ENCODE measurements at places on chromosomes 2 and 18.

- no peak for DNase-seq
Measured at GRCh38 chr2:45734952-45735351, 83.5 kb downstream of the PRKCE start.

DNA sequence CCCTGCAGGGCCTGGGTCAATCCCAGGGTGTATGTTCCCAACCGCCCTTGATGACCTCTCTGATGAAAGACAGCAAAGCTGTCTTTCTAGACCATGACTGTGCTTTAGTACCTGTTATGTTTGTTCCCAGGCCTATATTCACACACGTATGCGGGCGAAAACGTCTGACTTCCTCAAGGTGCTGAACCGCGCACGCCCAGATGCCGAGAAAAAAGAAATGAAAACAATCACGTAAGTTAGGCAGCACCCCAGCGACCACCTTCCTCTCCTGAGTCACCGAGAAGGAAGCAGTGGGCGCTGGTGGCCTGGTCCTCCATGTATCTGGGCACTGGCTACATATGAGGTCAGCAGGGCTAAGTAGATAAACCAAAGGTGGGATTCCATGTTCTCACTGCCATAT, 11.1 kb upstream of the GPBAR1 start:
- no peak for DNase-seq

DNA sequence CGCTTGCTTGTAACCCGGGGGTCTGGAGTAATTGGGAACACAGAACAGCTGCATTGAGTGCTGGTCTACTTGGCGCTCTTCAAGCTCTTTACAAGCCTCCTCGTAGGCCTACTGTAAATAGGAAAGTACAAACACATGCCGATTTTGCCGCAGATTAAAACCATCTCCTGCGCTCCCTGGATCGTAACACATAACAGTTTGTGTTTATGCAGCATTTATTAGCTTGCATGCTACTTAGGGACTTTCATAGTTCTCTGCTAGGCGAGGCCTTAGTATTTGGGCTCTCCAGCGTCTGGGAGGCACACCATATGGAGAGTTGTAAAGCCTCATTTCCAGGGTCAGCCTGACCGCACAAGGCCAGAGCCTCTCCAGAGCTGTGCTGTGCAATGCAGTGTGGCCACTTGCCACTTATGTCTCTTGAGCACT, 84.0 kb upstream of the HAAO start:
- DNase-seq, result no peak

GRCh38 chr2:143263066-143263625, 133.9 kb downstream of the ARHGAP15 start:
- DNase-seq, result no peak

DNA sequence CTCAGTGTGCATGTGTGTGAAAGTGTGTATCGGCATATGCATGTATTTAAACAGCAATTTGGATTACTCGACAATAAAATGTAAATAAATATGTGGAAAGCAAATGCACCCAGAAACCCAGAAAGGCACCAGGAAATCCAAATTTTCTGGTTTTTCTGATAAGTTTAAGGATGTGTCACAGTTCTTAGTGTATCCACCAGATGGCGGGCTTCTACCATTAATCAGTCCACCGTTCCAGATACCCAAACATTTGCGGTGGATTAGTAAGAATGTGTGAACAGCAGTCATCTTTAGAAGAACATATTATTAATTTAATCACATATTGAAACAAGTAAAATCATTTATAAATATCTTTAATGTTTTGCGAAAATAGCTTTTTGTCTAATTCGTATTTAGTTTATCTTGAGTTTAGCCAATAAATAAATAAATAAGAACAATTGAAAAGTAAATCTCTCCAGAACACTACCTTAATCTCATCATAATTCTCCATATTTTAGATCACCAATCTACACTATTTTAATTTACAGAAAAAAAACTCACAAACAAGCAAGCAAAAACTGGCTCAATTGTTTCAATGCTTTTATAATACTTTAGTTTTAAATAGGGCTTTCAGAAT, 298.9 kb downstream of the DSEL start:
- peak; percentile 27 for DNase-seq

GRCh38 chr2:44325897-44326296, 35.4 kb downstream of the PREPL start:
- no peak for DNase-seq

DNA sequence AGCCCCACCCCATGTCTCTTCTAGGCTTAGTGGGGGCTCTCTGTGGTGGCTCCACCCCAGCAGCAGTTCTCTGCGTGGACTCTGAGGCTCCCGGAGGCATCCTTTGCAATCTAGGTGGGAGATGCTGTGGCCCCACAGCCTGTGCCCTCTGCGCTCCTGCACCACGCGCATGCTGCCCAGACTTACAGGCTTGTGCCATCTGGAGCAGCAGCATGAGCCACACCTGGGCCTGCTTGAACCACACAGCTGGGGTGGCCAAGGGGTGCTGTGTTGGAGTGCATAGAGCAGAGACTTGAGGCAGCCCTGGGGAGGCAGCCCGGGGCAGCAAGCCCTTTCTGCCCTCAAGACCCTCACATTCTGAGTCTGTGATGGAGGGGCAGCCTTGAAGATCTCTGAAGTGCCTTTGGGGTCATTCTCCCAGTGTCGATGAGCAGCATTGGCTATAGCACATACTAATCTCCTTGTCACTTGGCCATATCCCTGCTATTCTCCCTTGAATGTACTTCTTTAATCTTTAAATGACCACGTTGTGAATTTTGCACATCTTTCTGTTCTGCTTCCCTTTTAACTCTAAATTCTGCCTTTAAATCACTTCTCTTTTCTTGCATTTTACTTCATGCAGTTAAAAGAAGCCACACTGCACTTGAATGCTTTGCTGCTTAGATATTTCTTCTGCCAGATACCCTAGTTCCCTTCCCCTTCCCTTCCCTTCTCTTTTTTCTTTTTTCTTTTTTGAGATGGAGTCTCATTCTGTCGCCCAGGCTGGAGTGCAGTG, 62.4 kb downstream of the NCAPH start:
- no peak for DNase-seq

DNA sequence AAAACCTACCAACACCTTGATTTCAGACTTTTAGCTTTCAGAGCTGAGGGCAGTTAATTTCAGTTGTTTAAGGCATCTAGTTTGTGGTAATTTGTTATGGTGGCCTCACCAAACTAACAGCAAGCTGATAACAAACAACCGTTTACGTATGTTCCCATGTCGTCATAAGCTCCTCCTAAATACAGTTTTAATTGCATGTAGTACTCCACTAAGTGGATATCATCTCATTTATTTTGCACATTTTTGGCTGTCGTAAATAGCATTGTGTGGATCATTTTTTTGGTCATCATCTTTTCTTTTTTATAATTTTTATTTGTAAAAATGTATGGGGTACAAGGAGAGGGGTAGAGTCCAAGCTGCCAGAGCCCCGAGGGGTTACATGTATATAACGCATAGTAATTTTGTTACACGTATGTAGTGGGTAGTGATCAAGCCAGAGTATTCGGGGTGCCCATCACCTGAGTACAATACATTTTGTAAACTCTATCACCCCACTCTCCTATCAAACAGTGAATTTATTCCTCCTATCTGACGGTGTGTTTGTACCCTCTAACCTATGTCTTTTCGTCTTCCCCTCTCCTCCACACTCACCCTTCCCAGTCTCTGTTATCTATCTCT, 89.2 kb upstream of the MYCN start:
- DNase-seq, result no peak

DNA sequence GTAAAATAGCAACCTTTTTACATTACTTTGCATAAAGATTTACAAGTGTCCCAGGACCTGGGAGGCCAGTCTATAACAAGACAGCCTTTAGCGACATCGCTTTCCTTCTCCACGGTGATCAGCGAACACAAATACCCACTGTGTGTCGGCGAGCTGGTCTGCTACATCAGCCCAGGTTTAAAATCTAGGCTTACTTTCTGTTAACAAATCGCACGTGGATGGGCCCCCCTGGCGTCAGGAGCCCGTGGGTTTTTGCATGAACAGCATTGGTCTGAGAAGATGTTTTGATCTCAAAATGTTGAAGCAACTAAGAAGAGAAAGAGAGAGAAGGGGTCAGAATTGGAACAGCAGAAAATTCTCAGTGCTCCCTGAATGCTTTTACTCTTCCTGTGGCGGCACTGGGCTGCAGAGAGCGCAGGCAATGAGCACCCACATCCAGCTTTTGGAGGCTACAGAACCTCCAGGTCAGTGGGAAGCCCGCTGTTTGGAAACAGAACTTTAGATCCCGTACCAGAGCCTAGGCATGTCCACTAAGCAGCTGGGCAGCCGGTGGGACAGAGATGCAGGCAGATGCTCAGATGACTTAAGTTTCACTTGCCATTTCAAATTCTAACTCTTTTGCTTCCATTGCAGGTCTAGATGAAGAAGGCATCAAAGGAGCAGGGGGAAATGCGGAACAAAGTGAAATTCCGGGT, 32.9 kb downstream of the CYP27C1 start:
- DNase-seq, result no peak

GRCh38 chr2:205775097-205775877, 93.0 kb downstream of the NRP2 start:
- no peak for DNase-seq

DNA sequence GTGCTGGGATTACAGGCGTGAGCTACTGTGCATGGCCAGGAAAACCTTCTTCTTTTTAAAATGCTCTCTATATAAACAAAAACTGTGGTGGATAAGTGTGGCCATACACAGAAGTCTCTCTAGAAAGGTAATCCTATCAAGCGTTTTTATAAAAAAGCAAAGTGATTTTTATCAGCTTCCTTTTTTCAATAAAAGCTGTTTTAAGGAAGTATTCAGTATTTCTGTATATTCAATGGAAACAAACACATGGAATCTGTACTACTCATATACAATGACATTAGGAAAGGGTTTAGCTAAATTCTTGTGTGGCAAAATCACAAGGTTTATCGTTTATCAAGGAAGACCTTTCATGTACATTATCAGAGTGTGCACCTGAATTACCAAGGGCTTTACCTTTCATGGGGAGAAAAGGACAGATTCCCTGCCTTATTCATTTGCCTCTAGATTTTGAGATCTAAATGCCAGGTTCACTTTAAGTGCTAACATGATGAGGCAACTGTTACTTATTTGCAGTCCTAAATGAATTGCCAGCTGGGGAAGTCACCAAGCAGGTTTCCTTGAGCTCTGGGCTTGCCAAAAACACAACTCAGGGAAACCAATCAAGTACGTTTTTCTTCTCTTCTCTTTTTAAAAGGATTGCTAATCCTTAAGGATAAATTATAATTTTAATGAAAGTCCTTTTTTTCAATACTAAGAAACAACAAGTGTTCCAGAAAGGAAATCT, 70.8 kb downstream of the RTN4 start:
- DNase-seq, result no peak

- no peak for DNase-seq
Measured at GRCh38 chr2:61566566-61566965, 28.4 kb upstream of the XPO1 start.

- DNase-seq, result no peak
Measured at GRCh38 chr18:42568773-42569172, 546.7 kb downstream of the RIT2 start.

DNA sequence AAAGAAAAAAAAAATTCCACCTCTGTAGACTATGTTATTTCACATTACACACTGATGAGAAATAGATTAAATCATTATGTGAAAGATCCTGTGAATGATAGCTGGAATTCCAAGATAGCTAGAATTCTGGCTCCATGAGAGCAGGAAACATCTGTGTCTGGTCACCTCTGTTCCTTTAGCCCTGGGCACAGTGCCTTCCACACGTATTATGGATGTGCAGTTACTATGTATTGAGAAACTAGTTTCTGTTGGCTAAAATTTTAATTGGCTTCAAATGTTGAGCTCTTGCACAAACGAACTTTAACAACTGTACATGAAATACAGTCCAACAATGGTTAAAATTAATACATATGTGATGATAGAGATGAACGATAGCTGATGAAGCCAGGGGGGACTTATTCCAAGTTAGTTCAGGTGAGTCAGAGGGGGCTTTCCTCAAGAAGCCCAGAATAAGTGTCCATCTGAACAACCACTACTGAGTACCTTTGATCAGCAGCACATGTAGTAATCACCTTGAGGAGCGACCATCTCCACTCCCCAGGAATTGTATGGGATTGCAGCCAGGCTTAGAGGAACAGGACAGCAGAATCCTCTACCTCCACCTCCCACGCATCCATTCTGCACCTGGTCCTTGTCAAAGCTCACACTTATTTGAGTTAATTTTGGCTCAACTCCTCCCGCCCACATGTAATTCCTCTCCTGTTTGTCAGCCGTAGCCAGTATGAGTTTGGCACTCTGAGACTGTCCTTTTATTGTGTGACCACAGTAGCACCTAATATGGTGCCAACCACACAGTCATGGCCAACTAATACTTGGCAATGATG, 68.6 kb downstream of the NABP1 start:
- no peak for DNase-seq

DNA sequence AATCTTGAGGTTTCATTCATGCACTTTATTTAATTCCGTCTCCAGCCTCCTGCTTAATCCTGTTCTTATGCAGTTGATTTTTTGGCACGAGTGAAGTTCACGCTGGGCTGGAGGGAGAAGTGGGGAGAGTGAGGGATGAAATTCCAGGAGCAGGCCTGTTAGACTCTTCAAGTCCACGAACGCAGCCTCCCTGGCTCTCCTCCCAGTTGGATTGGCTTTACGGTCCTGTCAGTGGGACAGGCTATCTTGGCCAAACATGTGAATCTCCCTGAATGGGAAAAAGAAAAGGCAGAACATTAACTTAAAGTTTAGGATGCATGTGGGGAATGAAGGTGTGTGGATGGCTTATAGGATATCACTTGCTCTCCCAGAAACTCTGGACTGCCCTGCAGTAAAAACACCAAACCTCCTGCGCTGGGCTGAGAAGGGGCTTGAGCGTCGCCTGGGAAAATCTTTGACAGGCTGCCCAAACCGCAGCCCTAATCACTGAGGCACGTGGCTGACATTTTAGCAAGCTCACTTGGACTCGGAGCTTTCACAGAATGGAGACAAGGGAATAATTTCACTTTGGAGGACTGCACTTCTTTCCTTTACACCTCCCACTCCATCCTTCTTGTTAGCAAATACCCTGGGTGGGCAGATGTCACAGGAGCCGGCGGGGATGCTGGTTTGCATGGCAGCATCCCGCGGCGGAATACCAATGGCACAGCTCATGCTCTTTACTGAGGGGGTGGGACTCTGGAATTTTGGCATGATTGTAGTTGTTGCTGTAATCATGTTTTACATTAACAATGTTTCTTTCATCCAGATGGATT, 93.9 kb downstream of the ACKR3 start:
- no peak for DNase-seq

DNA sequence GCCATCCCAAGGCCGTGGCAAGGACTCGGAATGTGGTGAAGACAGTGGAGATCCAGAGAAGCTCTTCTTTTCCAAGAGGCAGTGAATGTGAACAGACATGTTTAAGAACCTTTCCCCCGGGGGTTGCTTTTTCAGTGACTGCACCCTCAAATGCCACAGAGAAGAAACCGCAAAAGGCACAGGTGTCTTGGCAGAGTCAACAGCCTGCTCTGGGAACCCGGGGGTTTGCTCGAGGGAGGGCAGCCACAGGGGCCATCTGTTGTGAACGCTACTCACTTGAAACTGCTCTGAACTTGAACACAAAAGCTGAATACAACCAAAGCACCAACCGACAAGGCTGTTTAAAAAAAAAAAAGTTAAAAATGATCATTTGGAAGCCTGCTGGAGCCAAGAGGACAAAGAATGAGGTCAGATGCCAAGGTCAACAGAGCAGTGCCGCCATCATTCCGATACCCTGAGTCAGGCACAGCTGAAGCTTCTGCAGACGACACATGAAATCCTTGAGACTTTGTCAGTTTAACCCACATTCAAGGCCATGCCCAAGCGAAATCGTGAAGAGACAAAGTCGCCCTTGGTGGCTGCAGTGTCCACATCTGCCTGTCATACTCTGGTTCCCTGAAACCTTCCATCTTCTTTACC, 47.4 kb downstream of the PSMG2 start:
- DNase-seq, result no peak

- DNase-seq, result peak; percentile 8
Measured at GRCh38 chr2:191617575-191617974, 60.4 kb upstream of the NABP1 start.

Measured in stimulated activated CD8-positive, alpha-beta memory T cell treated with anti-CD3 and anti-CD28 coated beads, Interleukin-7, amount 100 ng/mL, for 1 hour (primary cell).